Gastroesophageal sphincter (tissue), 4 donors: ENCODE measurements at places on chromosomes 3 and 15. TPM values are rescaled to one million over a fixed set of nuclear protein-coding genes. Genes with fewer than 3 reads are reported as not detected.

DNA sequence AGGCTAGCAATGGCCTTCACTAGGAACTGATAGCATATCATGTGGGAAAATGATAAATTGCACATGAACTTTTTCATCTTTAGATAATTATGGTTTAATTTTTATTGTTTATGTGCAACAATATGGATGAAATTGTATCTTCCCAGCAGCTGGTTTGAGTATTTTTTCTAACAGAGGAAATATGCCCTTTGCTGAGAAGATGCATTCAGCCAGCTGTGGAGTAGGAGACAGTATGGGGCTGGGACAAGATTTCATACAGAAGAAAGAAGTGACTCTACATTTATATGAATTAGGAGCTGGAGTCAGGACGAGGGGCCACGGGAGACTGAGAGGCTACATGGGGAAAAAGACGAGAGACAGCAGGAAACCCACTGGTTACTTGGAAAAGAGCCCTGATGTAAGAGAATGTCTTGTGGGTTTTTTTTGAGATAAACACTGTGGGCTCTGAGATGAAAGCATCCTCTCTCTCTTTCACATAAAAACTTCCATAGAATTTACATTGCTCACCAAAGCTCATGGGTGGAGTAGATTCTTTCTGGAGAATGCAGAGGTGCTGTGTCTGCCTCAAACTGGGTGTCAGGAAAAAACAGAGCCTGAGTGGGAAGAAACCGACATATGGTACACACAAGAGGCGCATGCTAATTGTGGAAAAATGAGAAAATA lies 115.2 kb upstream of the PDZRN3 start:
- no peak for ATAC-seq

DNA sequence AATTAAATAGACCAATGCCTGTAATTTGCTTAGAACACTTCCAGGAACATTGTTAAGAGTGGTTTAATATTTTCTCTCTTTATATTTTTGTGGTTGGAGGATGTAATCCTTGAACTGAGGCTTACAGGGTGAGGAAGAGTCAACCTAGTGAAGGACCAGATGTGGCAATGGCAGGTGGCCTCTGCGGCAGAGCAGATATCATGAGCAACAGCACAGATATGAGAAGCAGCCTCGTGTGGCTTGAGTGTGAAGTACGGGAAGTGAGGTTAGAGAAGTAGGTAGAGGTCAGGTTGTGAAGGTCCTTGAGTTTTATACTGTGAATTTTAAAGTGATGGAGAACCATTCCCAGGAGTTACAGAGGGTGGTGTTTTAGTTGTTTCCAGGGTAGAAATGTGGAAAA lies 417.6 kb upstream of the SUCLG2 start:
- ATAC-seq, result no peak

GRCh38 chr3:175476489-175476888 lies 617.4 kb downstream of the NAALADL2 start:
- ATAC-seq, result no peak

DNA sequence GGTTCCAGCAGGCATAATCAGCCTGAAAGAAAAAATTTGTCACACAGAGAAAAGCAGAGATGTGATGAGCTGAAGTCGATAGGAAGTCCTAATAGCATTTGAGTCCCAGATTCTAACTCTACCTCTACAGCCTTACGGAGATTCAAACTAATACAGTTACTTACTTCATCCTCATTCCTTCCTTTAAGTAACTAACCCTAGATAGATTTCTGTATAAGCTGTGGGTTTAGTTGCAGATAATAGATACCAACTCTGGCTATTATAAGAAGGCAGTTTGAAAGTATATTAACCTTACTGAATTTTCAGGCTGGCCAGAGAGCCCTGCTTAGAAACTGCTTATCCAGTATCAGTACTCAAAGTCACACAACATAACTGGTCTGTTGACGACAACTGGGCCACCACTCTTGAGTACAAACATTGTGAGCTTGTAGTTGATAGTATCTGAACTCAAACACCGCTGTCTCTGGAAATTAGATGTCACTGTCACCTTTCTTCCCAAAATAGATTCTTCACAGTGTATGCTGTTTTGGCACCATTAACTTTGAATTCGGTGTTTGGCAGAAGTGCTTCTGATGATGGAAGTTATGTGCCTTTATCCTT lies 484.3 kb downstream of the DIPK2A start:
- no peak for ATAC-seq

- no peak for ATAC-seq
Observed at GRCh38 chr3:164488893-164489292, 589.4 kb downstream of the SI start.

DNA sequence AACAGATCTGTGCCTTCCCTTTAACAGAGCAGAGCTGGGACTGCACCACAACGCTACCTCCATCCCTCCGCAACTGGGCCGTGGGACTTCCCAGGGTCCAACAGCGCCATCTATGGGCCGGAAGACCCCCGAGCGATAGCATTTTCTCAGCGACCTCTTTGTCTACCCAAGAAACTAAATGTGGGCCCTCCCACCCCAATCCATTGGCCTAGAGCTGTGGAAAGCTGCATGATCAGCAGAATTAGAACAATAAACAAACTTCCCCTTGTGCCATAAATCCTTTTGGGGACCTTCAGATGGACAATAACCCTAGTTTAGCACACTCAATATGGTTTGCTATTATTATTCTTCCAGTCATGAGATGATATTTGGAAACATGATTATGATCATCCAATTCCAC lies 74.8 kb upstream of the NTRK3 start:
- no peak for ATAC-seq

DNA sequence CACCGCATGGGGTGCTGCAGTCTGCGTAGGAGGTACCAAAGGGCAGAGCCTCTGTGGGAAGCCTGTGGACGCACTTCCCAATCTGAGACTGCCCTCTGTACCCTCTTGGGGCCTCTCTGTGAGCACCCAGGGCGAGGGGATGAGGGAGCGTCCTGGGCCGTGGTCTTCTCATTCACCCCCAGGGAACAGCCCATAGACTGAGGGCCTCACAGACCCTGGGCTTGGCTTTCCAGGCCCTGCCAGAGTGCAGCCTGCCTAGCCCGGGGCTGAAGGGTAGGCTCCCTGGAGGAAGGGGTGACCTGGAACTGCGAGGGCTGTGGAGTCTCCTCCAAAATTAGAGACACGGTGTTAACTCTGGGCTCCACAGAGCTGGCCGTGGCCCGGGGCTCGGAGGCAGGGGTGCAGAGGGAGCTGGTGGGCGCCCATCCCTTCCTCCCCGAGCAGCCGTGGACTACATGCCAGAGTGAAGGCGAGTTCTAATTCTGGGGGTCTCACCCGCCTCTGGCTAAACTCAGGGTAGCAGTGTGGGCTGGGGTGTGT lies 468 bp upstream of the SPTBN5 start:
- no peak for ATAC-seq

- no peak for ATAC-seq
Observed at GRCh38 chr3:174120997-174121396, 723.5 kb downstream of the NLGN1 start.

DNA sequence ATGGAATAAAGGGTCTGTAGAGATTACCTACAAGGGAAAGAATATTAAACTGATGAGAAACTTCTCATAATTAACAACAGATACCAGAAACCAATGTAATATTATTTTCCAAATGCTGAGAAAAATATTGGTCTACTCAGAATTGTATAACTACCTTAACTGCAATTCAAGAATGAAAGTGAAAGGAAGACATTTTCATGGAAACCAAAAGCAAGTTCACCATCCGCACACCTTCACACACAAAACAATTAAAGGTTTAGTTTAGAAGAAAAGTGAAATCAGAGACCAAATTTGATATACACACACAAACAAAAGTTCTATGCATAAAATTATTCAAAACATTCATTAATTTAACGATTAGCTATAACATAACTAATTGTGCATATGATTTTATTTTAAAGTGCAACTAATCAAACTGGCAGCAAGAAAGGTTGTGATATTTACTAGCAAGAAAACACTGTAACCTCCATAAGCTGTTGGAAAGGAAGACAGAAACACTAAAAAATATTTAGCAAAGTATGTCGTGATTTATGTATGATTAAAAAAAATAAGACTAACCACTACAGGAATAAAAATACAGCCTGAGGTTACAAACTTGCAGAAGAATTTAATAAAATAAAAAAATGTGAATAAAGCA lies 395.5 kb downstream of the FGF12 start:
- ATAC-seq, result no peak

GRCh38 chr3:190877925-190878324 lies 15.4 kb upstream of the GMNC start:
- no peak for ATAC-seq

DNA sequence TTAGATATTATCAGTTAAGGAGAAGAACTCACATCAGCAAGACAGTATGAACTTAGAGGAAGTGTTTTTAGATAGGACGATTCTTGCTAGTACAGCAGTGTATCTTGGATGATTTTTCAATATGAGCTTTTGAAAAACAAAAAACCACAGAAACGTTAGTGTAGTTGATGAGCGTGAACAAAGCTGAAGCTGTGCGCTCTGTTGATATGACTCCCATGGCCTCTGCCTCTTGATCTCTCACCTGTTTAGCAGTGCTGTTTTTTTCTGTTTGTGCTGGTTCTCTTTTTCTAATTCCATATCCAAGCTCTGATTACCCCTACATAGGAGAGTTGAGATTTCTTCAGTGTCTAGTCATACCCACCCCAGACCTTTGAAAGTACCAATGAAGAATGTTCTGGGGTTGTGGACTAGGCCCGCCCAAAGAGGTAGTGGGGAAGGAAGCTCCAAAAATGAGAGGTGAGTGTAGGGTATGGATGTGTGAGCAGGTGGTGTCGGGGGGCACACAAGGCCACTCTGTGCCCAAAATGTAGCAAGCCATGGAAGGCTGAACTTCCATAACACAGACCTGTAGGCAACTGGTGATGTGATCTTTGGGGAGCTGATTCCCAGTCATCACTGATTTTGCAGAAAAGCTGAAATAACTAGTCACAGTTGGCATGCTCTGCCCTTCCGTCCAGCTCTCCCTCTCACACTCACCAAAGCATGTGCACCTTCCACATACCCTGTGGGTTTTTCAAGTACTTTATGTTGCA lies 20.0 kb upstream of the CMTM7 start:
- ATAC-seq, result no peak

- no peak for ATAC-seq
Observed at GRCh38 chr3:38210141-38210757, 44.9 kb downstream of the OXSR1 start.

DNA sequence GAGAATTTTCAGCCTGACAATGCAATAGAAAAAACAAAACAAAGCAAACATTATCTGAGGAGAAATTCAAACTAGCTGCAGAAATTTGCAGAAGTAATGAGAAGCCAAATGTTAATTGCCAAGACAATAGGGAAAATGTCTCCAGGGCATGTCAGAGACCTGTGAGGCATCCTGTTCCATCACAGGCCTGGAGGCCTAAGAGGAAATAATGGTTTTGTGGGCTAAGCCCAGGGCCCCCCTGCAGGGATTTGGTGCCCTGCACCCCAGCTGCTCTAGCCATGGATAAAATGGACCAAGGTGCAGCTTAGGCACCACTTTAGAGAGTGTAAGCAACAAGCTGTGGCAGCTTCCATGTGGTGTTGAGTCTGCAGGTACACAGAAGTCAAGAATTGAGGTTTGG lies 401.2 kb upstream of the NECTIN3 start:
- no peak for ATAC-seq

GRCh38 chr3:12455740-12456139 lies 28.5 kb upstream of the TSEN2 start:
- ATAC-seq, result no peak

GRCh38 chr3:195896361-195897080 lies 11.8 kb downstream of the TNK2 start:
- peak; percentile 7 for ATAC-seq

- no peak for ATAC-seq
Observed at GRCh38 chr3:177005718-177006405, 191.4 kb downstream of the TBL1XR1 start.

- ATAC-seq, result no peak
Observed at GRCh38 chr3:5739299-5739935, 551.9 kb downstream of the EDEM1 start.

KCNMB2 gene
- total RNA-seq, result not detected

TM4SF18 gene
- 10.2 TPM for total RNA-seq

SCN11A gene
- not detected for total RNA-seq
